ENCODE measurements at places on chromosomes 16 and 17.

- peak; percentile 35 for DNase-seq
Observed at GRCh38 chr17:1515640-1516387, 598 bp downstream of the INPP5K start.

- no peak for DNase-seq
Observed at GRCh38 chr16:86714166-86714565, 135.8 kb downstream of the FOXL1 start.

DNA sequence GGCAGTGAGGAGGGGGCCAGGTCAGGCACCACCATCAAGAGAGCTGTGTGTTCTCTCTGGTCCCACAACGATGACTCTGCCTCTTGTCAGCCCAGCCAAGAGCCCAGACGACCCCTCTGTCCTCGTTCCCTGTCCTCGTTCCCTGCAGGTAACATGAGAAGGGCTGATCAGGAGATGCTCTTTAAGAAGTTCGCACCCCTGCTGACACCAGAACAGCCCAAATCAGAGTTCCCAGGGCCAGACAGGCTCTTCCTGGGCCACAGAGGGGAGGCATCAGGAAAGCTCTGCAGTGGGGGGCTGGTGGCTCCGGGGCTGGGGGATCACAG is 13.5 kb upstream of the DNAI2 start:
- no peak for DNase-seq

DNA sequence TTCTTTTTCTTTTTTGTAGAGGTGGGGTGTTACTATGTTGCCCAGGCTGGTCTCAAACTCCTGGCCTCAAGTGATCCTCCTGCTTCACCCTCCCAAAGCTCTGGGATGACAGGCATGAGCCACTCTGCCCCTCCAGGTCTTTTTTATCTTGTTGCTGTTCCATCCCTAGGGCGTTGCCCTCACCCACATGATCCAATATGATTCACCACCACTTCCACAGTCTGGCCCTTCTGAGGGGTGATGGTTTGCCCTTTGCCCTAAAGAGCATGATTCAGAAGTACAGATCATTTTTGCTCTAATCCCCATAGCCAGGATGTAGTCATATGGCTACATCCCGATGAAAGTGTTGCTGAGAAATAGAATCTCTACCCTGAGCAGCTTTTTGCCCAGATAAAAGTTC is 18.8 kb downstream of the STX4 start:
- no peak for DNase-seq

DNA sequence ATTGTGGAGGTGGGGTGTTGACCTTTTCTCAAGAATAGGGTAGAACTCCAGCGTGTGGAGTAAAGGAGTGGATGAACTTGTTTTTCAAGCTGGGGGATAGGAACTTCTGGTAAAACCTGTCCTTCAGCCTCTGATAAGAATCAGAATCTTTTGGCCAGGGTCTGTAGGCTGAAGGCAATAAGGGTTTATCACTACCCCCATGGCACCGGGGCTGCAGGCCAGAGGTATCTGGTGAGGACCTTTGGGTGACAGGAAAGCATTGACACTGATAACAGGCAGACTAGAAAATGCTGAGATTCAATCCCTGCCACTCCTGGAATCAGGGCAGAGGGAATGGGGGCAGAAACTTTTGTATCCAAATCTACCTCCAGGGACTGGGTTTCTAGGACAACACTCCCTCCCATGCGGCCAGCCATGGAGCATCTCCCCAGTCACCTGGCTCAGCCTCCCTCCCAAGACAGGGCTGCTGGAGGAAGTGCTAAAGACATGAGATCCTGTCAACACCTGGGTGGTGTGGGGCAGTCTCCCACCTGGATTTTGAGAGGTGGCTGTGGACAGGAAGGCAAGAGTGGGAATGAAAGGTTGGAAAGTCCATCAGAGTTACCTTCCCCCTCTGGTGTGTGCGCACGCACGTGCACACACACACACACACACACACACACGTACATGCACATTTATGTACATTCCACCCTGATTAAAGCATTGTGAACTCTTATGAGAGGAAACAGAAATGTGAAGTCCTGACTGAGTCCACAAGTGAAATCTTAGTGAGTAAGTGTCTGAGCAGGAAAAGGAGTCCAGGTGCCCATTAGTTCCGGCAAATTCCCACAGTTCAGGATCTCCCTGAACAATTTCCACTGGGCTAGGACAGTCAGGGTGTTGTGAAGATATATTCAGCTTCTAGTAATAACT is 53.1 kb upstream of the MARCHF10 start:
- no peak for DNase-seq

DNA sequence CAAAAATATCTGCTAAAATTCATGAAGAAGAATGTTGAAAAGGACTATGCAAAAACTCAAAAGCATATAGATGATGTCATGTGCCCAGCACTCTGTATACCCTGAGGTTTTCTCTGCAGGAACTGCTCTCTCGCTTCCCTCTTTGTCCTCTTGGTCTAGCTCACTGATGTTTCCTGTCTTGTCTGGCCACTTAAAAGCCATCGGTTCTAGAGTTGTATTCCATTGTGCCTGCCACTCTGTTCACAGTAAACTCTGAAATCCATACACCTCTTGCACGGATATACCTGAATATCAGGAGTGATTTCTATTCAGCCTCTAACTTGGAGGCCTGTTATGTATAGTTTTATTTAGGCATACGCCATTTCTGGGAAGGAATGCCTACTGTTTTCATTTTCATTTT is 101.0 kb upstream of the CNTNAP4 start:
- DNase-seq: no peak

DNA sequence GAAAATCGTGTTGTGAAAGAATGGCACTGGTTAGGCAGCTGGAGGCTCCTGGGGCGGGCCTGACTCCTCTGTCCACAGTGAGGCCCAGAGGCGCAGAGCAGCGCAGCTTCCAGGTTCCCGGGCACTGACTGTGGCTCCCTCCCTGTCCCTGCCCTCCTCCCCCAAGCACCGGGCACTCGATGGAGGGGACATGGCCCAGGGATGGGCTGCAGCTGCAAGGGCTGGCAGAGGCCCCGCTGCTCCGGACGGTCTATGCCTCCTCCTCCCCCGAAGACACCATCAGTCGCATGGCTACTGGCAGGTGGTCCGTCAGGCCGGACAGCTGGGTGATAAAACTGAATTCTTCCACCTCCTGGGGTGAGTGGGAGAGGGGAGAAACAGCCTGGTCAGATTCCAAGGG is 50.1 kb downstream of the PRMT7 start:
- no peak for DNase-seq

DNA sequence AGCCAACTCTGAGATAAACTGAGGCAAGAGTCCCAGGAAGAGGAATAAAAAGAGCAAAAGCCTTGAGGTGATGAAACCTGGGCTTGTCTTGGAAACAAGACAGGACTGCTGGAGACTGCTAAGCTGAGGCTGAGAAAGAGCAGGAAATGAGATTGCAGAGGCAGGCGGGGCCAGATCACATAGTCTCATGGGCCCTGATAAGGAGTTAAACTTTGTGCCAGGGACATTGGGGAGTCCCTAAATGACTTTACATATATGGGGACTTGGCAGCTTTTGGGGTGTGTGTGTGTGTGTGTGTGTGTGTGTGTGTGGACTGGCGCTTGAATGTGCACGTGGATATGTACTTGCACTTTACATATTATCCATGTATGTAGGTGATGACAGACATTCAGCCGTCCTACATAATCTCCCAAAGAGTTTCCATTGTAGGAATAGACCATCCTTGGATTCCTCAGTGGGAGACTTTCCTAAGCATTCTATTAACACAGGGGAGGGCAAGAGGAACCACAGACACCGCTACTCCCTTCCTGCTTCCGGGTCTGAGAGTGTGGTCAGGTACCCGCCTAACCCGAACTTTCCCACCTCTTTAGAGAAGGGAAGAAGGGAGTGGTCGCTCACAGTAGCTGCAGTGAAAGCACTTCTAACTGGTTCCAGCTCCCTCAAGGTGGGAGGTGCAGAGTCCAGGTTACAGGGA is 123.1 kb downstream of the LYRM1 start:
- no peak for DNase-seq

- DNase-seq: no peak
Observed at GRCh38 chr17:58271216-58271931, 9.4 kb downstream of the MPO start.

DNA sequence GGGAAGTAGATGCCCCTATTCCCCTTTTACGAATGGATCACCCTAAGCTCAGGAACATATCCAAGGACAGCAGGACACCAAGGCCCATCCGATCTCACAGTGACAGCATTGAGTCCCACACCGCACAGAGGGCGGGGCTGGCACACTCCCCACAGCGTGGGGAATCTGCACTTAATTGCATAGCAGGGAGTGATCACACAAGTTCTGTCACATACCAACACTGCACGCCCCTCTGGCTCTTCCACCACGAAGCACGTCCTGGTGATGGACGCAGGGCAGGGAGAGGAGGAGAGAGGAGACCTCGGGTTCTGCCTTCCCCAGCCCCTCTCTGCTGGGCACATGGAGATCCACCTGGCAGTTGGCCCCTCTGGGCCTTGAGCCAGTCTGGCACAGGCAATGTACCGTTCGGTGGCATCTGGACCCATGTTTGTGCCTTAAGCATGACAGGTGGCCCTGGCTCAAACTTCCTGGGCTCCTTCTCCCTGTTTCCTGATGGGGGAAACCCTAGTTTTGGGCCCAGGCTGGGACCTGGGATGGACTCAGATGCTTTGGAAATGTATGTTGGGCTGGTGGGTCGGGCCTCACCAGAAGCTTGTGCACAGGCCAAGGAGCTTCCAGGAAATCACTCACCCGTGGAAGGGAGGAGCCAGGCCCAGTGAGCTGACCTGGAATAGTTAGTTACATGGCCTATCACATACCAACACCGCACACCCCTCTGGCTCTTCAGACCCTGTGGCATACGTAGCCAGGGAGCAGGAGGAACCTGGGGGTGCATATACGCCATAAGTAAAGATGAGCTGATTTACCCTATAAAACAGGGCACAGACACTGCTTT is 35.1 kb upstream of the CREBBP start:
- DNase-seq: no peak

GRCh38 chr17:17352836-17353624 is 49.9 kb downstream of the NT5M start:
- no peak for DNase-seq
